ENCODE measurements at places on chromosomes 4 and X.

DNA sequence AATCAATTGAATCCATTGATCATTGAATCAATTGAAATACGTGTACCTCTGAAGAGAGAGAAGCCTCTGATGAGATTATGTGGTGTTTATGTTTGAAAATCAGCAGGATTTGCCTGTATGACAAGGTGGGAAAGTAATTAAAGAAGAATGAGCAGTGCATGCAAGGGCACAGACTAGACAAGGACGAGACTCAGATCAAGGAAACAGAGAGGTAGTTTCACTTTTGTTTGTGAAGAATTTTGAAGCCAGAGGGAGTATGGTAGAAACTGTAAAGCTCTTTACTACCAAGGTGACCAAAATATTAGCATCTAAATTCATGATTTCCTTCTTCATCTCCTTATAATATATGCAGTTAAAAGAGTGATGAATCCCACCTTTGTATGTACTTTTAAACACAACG lies 1830.0 kb upstream of the IGFBP7 start:
- no peak for DNase-seq

- no peak for DNase-seq
Observed at GRCh38 chr4:112645541-112646329, 8.8 kb downstream of the LARP7 start.

DNA sequence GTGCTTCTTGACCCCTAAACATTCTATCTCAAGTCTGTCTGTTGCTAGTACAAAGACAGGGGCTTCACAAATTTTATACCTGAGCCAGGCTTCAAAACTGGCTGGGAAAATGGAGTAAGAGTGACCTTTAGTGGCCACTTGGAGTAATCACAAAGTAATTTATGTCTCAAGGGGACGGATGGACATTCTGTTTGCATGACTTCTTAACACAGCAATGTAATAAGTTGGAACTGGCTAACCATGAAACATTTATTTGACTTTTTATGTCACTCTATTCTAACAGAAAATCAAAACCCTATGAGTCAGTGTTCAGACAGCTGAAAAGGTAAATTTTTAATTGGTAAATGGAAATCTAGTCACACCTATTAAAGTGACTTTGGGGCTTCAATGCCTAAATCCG lies 600.6 kb downstream of the ANKRD50 start:
- DNase-seq, result no peak

DNA sequence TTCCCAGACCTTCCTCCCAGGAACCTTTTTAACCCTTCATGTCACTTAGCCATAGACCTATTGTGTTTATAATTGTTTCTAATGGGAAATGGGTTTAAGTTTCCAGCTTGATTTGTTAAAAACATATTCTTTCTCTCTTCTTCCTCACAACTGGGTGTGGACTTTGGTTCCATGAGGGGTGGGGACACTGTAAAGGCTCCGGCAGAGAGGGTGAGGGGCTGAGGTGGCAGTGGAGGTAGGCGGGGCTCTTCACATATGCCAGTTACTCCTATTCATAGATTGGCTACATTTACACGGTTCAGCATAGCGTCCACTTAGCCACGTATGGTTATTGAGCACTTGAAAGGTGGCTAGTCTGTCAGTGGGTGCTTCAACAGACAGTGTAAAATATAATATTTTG lies 7.8 kb downstream of the INTS6L start:
- no peak for DNase-seq

- no peak for DNase-seq
Observed at GRCh38 chr4:185383451-185383850, 12.3 kb downstream of the LRP2BP start.

- DNase-seq, result no peak
Observed at GRCh38 chr4:138688408-138689085, 327.0 kb upstream of the NOCT start.

- DNase-seq, result no peak
Observed at GRCh38 chr4:6350646-6351045, 81.0 kb downstream of the WFS1 start.

DNA sequence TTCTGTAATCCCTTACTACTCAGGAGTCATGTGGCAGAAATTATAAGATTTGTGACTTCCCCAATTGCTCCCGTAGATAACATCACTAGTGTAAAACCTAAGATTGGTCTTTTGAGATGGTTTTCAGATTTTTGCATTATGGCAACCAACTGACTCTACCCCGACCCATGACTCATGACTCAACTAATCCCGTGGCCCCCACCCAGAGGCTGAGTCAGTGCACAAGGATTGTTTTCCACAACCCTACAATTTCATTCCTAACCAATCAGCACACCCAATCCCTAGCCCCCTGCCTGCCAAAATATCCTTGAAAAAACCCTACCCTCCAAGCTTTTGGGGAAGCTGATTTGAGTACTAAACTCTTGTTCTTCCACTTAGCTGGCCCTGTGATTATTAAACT lies 109.4 kb upstream of the FAM9C start:
- DNase-seq, result no peak

DNA sequence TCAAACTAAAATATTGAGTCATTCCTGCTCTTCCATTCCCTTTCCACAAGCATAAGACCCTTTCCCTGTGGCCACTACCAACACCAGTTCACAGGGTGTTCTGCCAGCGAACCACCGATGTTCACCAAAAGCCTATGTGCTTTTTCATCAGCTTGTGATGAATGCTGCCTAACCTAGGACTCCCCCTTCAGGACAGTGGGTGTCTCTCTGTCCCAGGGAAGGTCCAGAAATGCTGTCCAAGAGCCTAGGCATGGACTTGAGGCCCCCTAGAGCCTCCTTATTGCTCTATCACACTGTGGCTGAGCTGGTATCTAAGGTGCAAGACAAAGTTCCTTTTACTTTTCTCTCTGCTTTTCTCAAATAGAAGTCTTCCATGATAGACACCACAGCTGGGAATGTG lies 1015.6 kb downstream of the PCDH19 start:
- DNase-seq, result no peak

DNA sequence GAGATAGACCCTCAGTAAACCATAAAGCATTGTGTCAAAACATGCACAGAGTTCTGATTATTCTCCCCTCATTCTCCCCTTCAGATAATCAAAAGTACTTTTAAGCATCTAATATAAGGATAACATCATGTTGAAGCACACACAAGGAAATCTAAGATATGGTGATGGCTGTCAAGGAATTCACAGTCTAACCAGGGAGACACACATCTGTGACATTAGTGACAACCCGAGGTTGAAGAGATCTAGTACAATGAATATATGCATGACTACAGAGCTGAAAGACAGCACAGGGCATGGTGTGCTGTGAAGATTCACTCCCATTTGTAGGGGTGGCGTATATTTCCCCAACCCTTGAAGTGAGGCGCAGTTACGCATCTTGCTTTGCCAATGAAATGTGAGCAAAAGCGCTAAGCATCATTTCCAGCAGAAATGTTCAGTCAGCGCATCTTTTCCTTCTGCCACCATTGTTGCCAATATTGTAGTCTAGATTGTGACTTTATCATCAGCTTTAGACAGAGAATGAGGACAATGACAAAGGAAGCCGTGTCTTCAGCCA lies 122.0 kb downstream of the NSUN7 start:
- DNase-seq, result no peak

GRCh38 chr4:89685690-89686089 lies 151.3 kb downstream of the SNCA start:
- DNase-seq, result no peak

- DNase-seq, result no peak
Observed at GRCh38 chr4:105784761-105785160, 76.2 kb downstream of the GSTCD start.

- no peak for DNase-seq
Observed at GRCh38 chr4:133802359-133803140, 399.0 kb downstream of the PABPC4L start.

DNA sequence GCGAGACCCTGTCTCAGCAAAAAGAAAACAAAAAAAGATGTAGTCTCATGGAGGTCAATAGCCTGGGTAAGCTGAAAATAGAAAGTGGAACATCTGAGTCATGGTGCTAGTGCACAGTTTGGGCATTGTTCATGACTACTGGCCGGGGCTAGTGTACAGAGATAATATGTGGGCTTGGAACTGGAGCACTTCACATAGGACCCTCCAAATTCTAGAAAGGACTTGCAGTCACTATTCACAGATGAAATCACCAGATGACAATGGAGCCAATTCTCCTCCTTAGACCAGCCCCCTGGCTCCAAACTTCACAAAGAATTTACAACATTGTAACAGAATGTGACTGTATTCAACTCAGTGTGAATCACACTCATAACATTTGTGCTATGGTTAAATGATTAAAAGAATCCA lies 367.8 kb upstream of the SLC7A11 start:
- peak; percentile 28 for DNase-seq

GRCh38 chr4:84498203-84498934 lies 723 bp downstream of the NKX6-1 start:
- DNase-seq, result no peak

DNA sequence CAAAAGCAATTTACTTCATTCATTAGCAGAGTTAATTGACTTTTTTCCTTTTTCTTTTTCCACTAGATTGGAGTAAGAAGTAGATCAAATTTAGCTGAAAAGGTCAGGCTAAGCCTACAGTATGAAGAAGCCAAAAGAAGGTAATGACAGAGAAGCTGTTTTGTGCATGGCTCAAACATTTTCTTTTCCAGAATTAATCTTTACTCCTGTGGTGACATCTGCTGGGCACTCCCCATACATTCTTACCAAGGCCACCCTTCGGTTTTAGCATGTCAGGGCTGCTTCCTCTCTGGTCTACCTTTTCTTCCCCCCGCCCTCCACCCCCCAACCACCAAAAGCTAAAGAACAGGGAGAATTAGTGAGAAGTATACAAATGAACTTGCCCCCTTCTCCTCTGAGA lies 70.2 kb downstream of the CLDN22 start:
- DNase-seq, result peak; percentile 17

DNA sequence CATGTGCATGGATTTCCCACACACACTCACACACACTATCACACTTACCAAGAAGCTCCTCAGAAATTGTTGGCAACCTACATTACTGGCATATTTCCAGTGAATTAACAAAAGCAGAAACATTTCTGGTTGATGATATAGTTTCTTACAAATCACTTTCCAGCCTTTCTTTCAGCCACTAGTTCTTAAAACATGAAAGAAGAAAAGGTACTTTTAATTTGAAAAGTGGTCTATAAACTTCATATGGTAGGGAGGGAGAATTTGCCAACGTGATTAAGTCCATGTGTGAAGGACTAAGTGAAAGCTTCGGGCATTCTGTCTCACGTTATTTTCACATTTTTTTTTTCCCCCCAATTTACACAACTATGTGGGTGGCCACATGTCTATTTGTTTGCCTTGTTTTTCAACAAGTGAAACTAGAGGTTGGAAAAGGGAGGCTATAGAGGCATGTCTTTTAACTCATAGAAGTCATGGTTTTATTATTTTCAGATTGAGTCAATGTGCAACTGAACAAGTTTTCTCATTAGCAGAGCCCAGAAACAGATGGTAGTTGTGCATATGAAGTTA lies 832.1 kb upstream of the INTU start:
- DNase-seq, result no peak

GRCh38 chr4:140866492-140867005 lies 110.4 kb upstream of the TBC1D9 start:
- DNase-seq, result no peak

DNA sequence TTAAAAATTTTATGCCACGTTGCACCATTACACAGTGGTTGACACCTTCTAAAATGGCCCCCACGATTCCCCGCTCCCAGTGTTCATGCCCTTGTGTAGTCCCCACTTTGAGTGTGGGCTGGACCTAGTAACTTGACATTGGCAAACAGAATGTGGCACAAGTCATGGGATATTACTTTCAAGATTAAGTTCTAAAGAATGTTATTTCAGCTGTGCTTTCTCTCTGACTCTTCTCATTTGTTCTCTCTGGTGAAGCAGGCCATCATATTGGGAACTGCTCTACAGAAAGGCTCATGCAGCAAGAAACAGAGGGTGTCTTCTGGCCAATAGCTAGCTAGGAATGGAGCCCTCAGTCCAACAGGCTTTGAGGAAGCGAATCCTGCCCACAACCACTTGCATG lies 67.1 kb downstream of the ATXN3L start:
- DNase-seq, result no peak

GRCh38 chr4:70688795-70689231 lies 481 bp downstream of the UTP3 start:
- DNase-seq, result no peak

DNA sequence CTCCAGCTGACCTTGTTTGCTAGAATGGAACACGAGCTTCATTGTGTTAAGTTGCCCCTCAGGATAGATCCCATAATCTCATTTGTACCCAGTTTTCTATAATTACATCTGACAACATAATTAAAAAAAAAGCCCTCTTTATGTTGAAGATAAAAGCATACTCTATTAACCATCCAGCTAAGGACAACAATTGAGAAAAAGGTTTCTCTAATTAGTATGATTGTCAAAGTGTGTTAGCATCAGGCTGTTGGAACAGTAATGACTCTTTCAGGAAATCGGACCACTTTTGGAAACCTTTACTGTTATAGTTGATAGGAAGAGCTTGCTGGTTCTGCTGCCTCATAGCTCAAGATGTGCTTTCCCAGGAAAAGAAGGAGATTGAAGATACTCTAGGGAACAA lies 172.6 kb downstream of the FHIP1A start:
- DNase-seq, result no peak
